ENCODE measurements at places on chromosomes 2 and 18.

- no peak for DNase-seq
These were observed 191.0 kb upstream of the FN1 start for GRCh38 chr2:215626812-215627281.

DNA sequence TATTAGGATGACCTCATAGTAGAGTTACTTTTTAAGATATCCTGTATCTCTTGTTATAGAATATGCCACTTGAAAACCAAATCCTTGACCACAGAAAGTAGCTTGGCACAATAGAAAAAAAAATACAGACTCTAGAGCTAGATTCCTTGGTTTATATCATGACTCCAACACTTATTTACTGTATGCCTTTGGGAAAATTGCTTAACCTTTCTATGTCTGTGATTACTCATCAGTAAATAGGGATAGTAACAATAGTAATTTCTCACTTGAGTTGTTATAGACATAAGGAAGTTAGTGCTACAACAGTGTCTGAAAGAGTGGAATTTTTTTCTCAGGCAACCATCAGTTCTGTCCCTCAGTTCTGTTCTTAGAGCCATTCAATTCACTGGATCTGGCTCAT lies 193.8 kb downstream of the GULP1 start:
- no peak for DNase-seq

- no peak for DNase-seq
These were observed 31.2 kb upstream of the NTSR2 start for GRCh38 chr2:11701206-11701605.

- DNase-seq, result peak; percentile 88
These were observed 64.0 kb upstream of the MAPRE2 start for GRCh38 chr18:34976899-34977837.

GRCh38 chr2:207970826-207971180 lies 54.5 kb downstream of the PLEKHM3 start:
- no peak for DNase-seq

DNA sequence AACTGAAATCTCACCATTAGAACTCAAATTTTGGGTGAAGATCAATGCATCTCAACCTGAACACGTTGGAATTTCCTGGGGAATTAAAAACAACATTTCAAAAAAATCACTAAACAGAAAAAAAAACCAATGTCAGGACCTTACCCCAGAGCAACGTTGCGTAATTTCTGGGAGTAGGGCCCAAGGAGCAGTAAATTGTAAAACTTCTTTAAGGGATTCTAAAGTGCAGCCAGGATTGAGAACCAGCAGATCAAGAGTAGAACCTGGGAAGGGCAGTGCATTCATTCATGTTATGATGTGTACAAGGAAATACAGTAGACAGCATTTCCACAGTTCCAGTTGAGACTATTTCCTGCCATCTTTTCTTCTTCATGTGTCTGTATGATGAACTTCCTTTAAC lies 56.9 kb downstream of the RHBDD1 start:
- DNase-seq, result no peak

- DNase-seq, result no peak
These were observed 12.6 kb upstream of the ICA1L start for GRCh38 chr2:202883987-202884675.

DNA sequence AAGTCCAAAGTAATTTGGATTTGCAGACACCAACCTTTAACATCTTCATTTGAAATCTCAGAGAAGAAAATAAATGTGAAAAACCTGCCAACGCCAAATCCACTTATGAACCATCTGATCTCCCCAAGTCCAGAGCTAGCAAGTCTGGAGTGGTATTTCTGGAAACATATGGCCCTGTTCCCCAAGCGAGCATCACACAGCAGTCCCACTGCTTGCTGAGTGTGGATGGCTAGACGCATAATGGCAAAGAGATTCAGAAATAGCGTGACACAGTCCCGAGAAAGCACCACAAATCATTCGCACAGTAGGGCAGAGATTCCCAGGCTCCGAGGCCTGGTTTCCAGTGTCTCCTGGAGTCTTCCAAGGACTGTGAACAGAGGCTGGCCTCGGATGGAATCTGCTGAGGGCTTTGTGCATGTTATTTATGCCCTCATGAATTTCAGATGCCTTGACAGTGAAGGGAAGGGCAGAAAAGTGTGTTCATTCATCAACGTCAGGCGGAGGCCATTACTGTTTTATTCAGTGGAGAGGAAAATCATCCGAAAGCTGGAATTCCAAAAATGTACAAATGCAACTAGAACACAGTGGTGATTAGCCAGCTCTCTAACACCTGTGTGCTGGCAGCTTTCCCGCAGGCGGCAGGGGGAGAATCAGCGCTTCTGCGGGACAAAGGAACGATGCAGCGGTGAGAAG lies 417.0 kb downstream of the EIPR1 start:
- peak; percentile 62 for DNase-seq

GRCh38 chr2:120559401-120559800 lies 176.3 kb upstream of the GLI2 start:
- DNase-seq, result no peak

Measured in brain (organoid and tissue), 16 donors.